CD4-positive, CD25-positive, alpha-beta regulatory T cell (primary cell): ENCODE measurements at places on chromosomes 4 and X.
A peak's percentile ranks its signal among the peaks of the same experiment; 100 is the strongest.

DNA sequence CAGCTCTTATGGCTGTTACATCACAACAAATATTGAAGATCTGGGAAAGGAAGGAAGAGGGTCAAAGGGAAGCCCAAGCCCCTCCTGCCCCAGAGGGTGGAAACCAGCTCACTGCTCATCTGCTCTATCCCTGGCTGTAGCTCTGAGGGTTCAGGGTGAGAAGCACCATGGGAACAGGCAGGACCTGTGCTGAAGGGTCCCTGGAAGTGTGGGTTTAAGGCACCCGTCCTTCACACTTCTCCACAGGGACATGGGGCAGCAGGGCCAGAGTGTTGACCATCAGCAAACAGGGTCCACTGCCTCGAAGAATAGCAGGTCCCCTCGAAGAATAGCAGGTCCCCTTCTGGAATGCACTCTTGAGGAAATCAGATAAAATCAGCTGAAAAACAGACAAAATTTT is 4.4 kb downstream of the RTL5 start:
- no peak for DNase-seq

DNA sequence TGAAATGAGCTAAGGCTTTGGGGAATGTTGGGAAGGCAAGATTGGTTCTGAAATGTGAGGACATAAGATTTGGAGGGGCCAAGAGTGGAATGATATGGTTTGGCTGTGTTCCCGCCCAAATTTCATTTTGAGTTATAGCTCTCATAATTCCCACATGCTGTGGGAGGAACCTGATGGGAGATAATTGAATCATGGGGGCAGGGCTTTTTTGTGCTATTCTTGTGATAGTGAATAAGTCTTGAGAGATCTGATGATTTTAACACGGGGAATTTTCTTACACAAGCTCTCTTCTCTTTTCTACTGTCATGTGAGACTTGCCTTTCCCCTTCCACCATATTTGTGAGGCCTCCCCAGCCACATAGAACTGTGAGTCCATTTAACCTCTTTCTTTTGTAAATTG is 157.6 kb upstream of the C1QTNF7 start:
- no peak for DNase-seq

- DNase-seq, result peak; percentile 30
Observed at GRCh38 chrX:53294024-53294648, 12.8 kb upstream of the IQSEC2 start.

- peak; percentile 94 for DNase-seq
Observed at GRCh38 chr4:1870328-1870577, 940 bp upstream of the NSD2 start.

DNA sequence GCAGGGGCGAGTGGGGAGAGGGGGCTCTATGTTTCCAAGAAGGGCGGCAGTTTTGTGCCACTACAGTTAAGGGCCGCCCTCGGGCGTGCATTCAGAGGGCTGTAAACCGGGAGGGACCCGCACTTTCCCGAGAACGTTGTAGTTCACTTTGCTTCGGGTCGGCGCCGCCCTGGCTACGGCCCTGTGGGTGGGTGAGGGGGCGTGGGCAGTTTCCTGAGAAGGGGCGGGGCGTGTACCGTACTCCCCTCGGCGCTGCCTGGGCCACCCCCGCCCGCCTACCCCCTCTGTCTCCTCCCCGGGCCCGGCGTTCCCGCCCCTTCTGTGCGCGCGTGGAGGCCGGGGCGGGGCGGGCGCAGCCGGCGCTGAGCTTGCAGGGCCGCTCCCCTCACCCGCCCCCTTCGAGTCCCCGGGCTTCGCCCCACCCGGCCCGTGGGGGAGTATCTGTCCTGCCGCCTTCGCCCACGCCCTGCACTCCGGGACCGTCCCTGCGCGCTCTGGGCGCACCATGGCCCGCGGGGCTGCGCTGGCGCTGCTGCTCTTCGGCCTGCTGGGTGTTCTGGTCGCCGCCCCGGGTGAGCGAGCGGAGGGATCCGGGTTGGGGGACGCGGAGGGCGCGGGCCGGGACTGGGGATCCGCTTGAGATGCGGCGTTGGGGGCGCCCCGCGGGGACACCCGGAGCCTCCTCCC is at the start of gene CD99:
CD99 (plus strand) TSS at position 440 of the 687 bp plus-strand sequence; CDS start at position 506, 66 bp downstream.
- DNase-seq, result peak; percentile 86

GRCh38 chrX:68851082-68851481 is 22.3 kb downstream of the EFNB1 start:
- no peak for DNase-seq

DNA sequence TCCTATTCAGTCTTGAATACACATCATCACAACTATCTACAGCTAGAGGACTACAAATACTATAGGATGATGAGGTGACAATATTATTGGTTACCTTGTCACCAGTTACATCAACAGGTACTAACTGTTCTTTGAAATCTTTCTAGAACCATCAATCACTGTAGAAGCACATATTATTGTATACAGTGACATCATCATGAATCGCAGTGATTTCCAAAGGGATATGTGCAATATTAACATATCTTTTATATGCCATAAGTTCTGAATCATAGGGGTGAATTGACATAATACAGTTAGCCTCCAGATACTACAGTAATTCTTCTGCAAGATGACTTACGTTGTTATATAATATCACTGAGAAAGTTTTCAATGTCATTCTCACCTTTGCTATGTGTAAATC is 105.2 kb upstream of the HPGD start:
- DNase-seq, result no peak

DNA sequence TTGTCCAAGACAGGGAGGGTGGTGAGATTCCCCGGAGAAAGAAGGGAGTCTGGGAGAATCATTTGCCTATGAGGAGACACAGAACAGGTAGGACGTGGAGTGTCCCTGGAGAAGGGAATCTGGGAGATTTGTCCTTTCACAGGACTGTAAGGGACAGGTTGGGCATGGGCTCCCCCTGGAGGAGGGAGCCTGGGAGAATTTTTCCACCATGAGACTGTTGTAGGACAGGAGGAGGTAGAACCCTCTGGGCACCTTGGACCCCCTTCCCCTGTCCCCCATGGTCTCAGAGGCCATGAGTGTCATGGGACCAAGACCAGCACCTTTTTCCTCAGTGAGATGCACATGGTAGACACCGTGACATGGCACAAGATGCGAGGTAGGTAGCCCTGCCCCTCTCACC is 2.8 kb downstream of the PORCN start:
- no peak for DNase-seq

DNA sequence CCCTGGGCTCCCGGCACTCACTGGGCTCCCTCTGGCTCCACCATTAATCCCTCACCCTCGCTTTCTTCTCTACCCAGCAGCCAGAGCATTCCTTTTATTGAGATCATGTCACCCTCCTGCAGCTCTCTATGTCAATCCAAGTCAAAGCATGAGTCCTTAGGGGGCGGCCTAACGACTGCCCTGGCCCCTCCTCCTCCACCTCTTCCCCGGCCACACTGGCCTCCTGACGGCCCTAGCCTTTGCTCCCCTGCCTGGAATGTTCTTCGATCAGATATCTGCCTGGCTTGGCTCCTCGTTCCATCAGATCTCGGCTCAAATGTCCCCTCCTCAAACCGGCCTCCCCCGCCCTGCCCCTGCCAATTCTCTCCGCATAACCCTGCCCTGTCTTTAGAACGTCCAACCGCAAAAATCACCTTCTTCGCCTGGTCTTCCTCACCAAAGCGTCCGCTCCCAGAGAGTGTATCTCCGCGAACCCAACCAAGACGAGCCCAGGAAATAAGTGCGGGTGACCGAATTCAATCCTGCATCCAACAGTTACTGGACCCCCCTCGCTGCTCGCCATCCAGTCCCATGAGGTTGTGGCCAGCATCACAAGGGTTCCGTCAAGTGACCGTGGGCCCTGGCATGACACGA is 722 bp upstream of the PNCK start:
- DNase-seq, result no peak

DNA sequence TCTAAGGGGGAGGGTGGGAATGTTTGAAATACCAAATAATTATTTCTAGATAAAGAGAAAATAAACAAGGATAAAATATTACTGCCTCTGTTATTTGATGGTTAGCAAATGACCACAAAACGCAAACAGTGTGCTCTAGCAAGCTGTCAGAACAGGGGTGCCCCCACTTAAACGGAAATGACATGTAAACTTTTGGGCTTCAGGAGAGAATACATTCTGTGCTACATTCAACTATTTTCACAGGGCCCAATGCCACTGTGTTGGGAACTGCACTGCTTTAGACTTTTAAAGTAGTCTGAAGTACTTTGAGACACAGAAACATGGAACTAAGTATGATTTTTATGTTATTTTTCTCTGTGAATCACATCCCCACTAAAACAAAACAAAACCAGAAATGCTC is 14.1 kb downstream of the CD40LG start:
- no peak for DNase-seq

DNA sequence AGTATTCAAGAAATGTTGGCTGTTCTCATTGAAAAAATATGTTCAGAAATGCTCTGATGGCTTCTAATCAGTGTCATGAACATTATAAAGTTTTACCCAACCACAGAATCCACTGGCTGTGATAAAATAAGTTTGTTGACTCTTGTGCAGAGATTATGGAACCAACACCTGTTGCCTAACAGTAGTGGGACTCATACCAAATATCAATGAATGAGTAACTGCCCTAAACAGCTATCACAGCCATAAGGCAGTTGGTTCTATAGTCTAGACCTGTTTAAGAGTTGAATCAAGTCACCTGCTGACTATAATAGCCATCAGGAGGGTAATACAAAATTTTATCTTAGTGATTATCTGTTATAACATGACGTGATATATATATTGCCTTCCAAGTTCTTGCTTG is 168.3 kb downstream of the ATOH1 start:
- no peak for DNase-seq

GRCh38 chrX:15723887-15724517 is 14.1 kb upstream of the CA5B start:
- DNase-seq, result no peak

DNA sequence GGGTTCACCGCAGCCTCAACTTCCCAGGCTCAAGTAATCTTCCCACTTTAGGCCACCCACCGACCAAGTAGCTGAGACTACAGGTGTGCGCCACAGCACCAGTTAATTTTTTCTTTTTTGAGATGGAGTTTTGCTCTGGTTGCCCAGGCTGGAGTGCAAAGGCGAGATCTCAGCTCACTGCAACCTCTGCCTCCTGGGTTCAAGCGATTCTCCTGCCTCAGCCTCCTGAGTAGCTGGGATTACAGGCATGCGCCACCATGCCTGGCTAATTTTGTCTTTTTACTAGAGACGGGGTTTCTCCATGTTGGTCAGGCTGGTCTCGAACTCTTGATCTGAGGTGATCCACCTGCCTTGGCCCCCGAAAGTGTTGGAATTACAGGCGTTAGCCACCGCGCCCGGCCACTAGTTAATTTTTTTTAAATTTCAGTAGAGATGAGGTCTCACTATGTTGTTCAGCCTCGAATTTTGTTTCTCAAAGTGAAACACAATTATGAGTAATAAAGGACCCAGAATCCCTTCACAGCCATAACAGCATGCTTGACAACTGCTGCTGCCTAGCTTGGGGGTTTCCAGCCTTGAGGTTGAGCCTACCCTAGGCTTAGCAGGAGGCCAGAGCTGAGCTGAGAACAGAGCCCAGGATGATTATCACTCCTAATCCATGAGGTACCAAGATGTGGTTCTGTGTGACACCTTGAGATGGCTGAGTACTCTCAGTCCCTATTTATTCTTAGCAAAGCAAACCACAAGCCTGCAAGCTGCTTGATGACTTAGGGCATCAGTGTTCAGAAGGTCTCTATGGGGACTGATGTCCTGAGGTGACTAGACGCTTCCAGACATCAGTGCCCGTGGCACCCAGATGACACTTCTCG is 41.6 kb upstream of the NKRF start:
- peak; percentile 57 for DNase-seq

DNA sequence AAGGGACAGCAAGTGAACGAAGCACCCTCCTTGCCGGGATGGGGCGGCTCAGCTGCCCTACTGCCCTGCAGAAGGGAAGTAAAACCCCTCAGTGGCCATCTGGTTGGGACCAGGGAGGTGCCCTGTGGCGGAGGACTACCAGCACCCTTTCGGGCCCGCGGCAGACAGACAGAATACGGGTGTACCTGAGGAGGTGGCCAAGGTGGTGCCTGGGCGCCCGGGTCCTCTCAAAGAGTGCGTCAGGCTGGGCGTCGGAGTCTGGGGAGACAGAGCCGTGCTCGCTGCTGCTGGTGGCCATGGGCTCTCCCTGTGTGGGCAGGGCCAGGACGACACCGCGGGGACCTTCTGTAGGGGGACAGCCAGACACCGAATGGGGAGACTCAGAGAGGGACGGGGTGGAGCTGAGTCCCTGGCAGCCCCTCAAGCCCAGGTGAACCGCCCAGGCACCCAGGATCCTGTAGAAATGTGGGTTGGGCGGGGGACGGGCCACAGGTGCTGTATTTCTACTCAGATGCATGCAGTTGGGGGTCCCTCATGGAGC is 29.7 kb downstream of the PDHA1 start:
- DNase-seq, result no peak

GRCh38 chrX:103722505-103722904 is 11.8 kb downstream of the TMEM31 start:
- no peak for DNase-seq

GRCh38 chr4:176875446-176875930 is 82.8 kb upstream of the VEGFC start:
- DNase-seq, result no peak

DNA sequence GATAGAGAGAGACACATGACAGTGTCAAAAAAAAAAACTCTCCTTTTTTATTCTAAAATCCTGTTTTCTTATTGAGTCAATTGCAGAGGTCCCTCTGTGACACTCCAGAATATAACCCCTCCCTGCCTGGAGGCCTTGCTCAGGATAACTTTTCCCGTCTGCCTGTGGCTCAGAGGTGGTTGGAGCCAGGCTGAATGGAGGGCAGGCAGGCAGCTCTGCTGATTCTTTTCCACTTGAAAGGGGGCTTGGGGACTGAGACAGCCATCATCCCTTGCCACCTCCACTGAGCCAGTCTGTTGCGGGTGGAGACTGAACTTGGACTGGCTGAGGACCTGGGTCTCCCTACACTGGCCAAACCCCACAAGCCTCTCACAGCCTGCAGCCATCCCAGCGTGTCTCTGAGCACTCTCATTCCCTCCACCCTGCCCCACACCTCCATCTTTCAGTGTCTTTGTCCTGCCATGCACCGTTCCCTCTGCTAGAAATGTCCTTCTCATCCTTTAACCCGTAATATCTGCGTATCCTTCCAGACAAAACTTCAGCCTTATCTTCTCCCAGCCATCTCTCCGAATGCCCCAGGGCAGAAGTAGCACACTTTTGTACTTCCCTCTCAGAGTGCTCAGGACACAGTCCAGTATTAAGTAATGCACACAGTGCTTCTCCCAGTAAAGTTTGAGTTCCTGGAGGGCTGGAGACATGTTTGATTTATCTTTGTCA is 139.9 kb downstream of the CHIC2 start:
- DNase-seq, result no peak

- DNase-seq, result no peak
Observed at GRCh38 chrX:76159453-76159852, 13.4 kb upstream of the PBDC1 start.
